ENCODE measurements at places on chromosomes 11 and 22.

DNA sequence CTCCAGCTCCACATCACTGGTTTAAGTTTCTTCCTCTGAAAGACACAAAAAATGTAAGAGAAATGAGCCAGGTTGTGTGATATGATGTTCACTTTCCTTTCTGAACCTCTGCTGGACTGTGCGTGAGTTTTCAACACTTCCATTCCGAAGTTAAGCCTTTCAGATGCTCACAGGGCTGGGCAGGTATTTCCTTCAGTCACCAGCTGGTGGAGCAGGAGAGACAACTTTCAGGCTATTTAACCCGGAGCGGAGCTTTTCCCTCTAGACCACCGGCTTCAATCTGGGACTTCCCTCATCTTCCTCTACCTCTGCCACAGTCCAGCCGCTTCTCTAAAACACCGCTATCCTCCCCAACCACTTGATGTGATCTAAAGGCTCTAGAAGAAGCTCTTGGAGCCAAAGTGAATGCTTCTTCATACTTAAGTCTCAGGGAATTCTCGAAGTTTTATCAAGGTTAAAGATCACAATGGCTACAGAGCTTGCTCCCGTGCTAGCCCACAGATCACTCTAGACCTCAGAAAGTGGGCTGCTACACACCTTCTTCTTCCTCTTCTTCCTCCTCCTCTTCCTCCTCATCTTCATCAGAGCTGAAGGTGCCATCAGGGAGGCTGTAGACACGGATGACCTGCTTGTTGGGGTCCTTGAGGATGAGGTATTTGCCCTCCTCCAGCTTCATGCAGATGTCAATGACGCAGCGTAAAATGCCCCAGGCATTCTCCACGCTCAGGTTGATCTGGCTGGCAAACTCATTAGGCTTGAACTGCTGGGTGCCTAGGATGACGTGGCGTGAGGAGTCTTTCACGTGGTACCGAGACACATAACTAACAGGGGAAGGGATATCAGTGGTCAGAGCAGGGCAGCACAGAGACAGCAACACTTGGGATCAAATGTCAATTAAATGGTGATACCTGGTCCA, 4.4 kb upstream of the FOXRED2 start:
- DNase-seq = peak; percentile 18

- no peak for DNase-seq
These were observed 21.2 kb upstream of the YWHAH start for GRCh38 chr22:31923136-31923535.

DNA sequence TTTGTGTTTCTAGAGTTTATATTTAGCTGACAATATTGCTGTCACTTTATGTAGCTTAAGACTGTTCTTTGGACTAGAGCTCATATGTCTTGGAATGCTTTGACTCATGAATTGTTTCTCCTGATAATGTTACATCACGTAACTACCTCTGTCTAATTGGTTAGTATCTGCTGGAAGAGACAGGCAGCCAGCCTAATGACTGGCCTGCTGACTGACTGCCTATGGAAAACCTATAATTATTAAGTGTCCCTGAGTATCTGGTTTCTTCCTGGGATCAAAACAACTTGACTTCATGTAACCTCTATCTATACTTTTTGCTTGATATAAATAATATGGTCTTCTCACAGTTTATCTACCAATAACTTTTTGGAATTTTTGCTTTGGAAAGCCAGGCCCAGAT, 9.4 kb downstream of the SOX6 start:
- no peak for DNase-seq

- no peak for DNase-seq
These were observed 1025.8 kb downstream of the FAM181B start for GRCh38 chr11:81707881-81708280.

DNA sequence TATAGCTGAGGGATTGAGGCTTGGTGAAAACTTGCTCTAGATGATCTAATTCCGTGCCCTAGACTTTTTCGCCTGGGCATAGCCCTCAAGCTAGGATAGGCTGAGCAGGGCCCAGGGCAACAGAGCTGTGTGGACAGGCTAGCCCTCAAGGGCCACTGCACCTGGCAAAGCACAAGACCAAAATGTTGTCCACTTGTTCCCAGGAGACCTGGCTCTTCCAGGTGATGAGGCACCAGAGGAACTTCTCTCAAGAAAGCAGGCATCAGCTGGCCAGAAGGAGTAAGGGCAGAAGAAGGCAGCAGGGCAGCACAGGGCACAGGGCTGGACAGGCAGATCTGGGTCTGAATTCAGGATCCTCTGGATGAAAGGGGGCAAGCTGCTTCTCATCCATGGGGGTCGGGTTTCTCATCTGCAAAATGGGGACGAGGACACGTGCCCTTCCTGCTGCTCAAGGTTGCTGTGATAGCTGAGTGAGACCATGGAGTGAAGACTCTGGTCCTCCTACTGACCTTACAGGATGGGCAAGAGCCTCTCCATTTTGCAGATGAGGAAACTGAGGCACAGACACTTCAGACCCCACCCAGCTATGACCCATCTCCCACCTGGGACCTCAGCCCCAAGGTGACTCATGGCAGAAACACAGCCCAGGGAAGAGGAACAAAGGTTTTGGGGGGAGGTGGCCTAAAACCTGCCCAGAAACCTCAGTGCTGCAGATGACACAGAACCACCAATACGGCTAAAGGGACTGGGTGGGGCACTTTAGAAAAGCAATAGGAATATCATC, 42.2 kb upstream of the PRDM11 start:
- no peak for DNase-seq

DNA sequence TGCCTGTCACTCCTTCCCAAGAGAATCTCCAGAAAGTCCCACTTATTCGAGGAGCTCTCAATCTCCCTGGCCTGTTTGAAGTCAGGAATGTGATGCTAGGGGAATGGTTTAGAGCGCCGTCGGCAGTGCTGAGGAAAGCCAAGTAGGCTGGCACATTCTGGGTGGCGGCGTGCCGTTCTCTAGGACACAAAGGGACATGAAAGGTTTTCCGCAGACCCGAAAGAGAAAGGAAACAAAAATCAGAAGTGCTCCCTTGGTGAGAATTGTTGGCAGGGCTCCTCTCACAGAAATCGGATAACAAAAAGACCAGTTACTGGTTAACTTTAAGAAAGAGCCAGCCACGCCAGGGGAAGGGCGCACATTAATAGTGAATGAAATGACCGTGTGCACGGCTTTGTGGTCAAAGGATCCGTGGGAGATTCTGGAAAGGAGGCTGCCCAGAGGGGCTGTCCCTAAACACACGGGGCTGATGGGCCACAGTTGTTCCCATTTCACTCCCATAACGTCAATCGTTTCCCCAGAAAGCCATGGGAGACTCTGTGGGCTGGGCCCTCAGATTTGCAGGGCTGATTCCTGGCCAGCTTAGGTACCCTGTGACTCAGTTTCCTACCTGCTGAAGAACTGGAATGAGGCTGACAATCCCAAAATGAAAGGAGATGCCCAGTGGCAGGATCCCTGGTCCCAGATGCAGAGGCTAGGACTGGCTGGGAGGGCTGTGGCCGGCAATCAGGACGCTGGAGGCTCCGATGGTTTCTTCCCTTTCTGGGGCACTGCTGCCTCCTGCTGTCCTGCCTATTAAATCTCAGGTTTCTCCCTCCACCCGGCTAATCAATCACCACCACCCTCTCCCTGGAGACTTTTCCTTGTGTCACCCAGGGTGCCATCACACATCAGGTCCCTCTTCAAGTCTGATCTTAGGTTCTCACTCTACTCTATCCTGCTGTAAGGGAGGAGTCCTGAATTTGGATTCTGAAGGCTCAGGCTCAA, 82.3 kb downstream of the RCN1 start:
- no peak for DNase-seq

DNA sequence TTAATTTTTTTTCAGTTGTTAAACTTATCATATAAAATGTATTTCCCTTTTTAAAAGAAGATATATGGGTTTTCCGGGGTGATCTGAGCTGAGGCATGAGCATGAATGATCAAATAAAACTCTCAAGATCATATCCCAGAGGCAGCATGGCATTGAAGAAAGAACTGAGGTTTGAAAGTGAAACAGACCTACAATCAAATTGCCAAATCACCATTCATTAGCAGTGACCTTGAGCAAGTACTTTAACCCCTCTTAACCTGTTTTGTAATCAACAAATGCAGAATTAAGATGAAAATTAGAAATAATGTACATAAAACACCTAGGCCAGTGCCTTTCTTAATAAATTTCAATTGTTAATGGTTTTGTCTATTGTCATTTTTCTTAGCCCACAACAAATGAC, 116.0 kb downstream of the RBFOX2 start:
- no peak for DNase-seq

DNA sequence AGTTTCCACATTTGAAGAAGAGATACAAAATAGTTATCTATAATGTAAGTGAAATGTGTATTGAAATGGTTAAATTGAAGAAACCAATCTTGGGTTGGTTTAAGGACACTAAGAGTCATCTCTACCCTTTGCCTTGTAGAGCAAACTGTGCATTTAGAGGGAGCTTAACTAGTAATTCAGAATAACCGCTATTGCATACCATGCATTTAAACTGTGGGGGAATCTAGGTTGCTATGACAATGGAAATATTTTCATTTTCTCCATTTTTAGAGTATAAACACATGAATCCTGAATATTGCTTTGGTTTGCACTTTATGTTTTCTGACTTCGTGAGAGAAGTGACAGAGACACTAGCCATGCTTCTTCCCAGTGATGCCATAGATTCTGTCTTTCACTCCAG, 39.7 kb downstream of the FAT3 start:
- DNase-seq = no peak

- no peak for DNase-seq
These were observed 45.3 kb downstream of the C22orf31 start for GRCh38 chr22:29016067-29016938.

GRCh38 chr11:70689764-70690163, 291.4 kb downstream of the CTTN start:
- DNase-seq = no peak

- no peak for DNase-seq
These were observed 23.0 kb downstream of the PPIL2 start for GRCh38 chr22:21688706-21689381.

- no peak for DNase-seq
These were observed 370.4 kb downstream of the FAT3 start for GRCh38 chr11:92595052-92595451.

GRCh38 chr22:44133161-44133560, 47.6 kb upstream of the PARVG start:
- no peak for DNase-seq

DNA sequence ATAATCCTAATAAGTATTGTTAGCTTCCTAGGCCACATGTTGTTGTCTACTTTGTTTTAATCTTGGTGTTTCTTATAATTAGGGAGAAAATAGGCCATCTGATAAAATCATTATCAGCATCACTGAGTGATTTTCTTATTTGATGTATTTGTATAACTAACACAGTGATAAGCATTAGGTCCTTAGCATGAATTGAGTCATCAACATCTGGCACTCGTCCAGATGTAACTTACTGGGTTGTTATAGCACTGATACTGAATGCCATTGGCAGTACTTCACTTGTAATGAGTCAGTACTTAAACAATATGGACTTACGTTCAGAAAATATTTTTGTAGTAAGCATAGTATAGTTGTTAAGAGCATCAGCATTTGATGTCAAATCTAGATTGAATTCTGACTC, 16.2 kb downstream of the API5 start:
- no peak for DNase-seq

DNA sequence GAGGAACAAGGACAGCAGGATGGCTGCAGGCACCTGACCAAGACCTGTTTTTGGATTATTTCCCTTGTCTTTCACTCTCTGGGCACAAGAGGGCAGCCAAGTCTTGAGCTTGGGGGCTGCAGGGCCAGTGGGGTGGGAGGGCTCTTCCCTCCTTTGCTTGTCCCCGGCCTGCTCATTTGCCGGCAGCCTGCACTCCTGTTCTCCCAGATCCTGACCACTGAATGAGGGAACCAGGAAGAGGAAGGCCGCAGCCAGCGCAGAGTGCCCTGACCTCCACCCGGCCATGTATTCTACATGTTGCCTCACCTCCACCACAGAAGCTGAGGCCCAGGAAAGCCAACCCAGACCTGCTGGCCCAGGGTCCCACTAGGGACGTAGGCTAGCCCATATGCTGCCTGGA, 15.5 kb upstream of the NNMT start:
- no peak for DNase-seq

- peak; percentile 70 for DNase-seq
These were observed 13.6 kb downstream of the BCL9L start for GRCh38 chr11:118911880-118912741.

- no peak for DNase-seq
These were observed 117.5 kb downstream of the FEZ1 start for GRCh38 chr11:125378571-125378970.

Data from activated T-cell treated with anti-CD3 and anti-CD28 coated beads for 1 hour (primary cell).